ENCODE measurements at places on chromosomes 16 and 17.

DNA sequence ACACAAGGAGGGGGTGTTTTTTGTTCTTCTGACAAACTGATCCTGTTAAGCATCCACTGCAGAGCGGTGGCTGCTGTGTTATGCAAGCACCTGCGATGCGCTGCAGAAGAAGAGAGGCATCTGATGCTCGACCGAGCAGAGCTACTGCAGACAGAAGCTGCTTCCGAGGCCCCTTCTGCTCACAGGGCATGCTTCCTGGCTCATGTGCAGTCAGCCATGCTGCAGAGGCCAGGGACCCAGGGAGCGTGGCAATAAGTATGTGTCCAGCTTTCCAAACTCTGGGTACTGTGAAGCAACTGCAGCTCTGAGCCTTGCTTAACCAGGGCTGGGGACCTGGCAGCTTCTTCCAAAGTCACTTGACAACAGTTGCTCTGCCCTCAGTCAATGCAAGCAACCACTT lies 448.6 kb upstream of the RBFOX1 start:
- DNase-seq = no peak

DNA sequence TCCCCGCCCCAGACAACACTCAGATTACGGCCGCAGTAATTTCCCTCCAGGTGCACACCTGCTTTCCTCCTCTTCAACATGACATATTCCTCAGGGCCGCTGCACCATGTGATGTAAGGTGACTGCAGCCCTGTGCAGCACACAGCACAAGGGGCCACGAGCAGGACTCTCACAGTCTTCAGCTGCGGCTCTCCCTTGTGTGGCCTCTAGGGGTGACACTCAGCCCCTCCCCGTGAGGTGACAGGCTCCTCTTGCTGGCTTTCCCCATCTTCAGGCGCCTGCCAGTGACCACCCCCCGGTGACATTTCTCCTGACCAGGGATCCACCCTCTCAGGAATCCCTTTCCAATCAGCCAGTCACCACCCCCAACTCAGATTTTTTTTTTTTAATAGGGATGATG lies 31.3 kb upstream of the ABCC3 start:
- no peak for DNase-seq

DNA sequence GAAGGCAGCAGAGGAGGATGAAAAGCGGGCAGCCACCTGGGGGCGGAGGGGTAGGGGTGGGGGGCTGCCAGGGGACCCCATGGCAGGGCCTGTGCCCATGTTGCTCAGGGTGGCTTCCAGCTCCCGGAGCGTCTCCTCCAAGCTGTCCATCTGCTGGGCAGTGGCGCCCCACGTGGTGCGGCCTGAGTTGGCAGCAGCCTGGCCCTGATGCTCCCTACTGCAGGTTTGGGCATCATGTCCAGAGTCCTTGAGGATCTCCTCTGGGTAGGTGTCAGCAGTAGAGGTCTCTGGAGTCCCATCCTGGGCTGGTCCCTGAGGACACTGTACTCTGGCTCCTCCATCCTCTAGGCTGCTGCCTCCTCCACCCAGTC lies 60.9 kb downstream of the SRCIN1 start:
- no peak for DNase-seq

- DNase-seq = no peak
These were observed 13.3 kb upstream of the MARCHF10 start for GRCh38 chr17:62821189-62822079.

DNA sequence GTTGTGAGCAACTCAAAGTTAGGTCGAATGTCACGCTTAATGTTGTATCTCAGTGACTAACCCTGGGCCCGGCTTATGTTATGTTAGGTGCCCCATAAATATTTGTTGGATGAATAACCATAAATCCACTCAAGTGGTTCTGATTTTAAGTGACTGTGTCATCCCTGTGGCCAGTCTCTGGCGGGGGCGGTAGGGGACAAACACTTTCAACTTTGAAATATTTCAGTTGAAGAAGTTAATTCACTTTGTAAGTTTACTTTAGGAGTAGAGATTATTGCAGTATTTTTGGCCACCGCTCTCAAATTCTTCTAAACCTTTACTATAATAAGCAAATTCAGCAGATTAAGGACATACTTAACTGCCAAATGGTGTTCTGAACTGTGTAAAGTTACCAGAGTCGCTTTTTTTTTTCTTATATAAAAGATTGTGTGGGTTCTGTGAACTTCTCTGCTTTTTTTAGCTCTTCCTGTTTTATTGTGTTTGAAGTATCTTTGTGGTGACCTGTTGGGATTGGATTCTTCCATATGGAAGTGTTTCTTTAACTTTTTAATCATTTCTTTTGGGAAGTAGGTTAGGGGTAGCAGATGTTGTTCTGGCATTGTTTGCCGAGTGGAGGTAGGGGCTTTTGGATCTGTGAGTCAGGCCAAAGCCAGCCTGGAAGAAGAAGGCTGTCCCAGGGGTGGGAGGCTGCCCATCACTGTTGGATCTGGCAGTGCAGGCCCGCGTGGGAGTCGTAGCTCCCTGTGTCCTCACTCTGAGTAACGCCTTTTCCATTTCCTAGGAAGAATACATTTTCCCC lies 61.4 kb upstream of the TBX2 start:
- DNase-seq = no peak

DNA sequence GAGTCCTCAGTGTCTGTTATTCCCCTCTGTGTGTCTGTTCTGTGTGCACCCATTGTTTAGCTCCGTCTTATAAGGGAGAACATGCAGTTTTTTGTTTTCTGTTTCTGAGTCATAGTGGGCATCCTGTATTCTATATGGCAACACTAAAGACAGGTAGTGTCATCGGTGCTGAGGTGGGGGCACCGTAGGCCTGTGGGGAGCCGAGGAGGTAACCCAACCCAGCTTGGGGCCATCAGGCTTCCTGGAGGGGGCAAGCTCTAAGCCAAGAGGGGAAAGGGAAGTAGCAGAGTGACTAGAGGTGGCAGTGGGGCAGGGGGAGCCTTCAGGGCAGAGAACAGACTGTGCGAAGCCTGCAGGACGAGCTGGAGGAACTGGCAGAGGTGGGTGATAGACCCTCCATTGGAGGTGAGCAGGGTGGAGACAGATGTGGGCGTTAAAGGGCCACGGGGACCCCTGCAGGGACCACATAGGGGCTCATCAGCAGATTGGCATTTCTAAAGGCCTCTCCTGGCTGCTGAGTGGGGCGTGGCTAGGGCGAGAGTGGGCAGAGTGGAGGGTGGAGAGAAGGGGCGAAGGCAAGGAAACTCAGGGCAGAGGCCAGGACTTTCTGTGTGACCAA lies 36.5 kb downstream of the CPNE2 start:
- DNase-seq = peak; percentile 30

- no peak for DNase-seq
These were observed 723 bp downstream of the TMEM186 start for GRCh38 chr16:8796469-8797363.

DNA sequence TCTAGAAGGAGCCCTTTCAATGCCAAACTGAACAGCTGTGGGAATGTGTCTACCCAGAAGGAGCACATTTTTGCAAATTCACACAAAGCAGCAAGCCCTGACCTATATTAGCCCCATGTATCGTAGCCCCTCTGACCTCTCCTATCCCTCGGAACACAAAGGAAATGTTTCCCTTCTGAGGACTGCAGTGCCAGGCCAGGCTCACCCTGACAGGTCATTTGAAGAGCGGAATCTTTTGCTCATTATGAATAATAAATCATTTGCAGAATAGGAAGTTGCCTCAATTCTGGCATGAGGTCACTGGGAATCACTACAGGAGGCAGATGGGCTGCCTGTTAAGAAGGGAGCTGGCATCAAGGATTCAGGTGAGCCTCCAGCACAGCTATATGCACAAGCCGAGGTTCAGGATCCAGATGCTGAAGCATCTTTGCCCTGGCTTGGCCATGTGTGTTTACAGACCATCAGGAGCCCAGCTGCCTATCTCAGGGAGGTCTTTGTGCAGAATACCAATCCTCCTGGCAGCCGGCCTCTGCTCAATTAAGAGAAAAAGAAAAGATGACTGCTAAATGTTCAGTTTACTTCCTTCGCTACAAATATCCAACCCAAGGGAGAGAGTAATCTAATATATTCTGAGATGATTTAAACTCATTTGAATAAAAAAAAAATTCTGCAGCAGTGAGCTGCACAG lies 119.4 kb downstream of the USP31 start:
- no peak for DNase-seq

GRCh38 chr16:83343935-83344366 lies 463.8 kb upstream of the HSBP1 start:
- DNase-seq = no peak

DNA sequence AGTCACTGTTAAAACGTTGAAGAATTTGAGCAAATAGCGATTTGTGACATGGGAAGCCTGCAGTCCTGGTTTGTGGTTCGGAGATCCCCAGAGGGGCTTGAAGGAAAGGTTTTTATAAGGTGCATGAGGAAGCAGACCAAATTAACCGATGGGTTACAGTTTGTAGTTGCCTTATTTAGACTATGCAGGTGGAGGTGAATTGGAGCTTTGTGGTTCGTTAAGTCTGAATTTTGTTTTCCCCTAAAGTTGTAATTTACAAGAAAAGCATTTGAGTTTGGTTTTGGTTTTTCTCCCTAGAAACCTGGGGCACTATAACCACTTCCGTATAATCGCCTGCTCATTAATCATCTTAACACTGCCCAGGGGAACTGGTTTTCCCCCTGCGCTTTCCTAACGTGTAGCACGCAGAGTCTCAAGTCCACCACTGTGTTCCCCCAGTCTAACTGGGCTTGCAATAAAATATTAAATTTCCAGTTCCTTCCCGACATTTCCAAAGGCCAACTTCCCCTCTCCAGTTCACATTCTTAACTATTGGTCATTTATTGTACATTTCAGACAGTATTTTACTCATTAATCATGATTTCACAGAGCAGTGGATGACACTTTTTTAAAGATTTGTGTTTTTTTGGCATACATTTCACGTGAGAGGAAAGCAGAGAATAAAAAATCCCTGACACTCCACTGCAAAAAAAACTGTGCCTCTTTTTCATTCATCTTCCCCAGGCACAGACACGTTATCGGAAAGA lies 932 bp downstream of the ZNF267 start:
- no peak for DNase-seq

- no peak for DNase-seq
These were observed 4.7 kb downstream of the DLX3 start for GRCh38 chr17:49990331-49990730.

GRCh38 chr16:68978303-68978954 lies 127.0 kb upstream of the HAS3 start:
- DNase-seq = no peak

DNA sequence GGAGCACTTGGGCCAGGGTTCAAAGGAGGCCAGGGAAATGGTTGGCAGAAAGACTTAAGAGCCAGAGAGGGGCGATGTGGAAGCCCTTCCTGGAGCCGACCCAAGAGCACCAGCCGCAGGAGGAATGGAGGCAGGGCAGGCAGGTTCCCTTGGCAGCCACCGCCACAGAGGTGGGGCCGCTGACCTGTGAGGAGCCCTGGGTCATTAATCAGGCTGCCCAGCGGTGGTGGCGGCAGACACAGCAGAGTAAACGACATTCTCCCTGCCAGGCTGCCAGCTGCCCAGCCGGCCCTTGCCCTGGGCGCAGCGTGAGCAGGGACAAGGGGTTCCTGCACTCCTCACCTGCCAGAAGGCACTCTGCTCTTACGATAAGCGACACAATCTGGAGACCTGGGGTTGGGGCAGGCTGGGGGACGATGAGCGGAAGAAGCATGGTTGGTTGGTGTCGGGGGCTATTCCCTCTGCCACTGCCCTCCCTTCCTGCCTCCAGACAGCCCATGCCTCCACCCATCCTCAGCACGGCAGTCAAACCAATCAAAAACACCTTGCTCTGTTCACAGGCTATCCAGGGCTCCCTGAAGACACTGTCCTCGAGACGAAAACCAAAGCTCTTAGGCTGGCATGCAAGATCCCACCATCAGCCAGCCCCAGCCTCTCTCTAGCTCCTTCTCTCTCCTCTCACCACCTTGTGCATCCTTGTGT lies 40.9 kb downstream of the PLXDC1 start:
- DNase-seq = no peak

GRCh38 chr17:58932956-58933355 lies 173.7 kb downstream of the TRIM37 start:
- DNase-seq = no peak

DNA sequence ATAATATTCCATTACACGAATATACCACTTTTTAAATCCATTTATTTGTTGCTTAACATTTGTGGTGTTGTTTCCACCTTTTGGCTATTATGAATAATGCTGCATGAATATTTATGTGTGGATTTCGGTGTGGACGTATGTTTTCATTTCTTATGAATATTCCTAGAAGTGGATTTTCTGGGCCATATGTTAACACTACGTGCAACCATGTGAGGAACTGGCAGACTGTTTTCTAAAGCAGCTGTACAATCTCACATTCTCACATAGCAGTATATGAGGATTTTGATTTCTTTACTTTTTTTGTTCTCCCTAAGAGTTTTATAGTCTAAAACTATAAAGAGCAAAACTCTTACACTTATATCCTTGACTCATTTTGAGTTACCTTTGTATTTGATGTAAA lies 143.4 kb downstream of the MAP2K4 start:
- DNase-seq = no peak

- DNase-seq = no peak
These were observed 142.5 kb downstream of the CMIP start for GRCh38 chr16:81586977-81587625.

GRCh38 chr17:46796524-46796923 lies 22.0 kb downstream of the WNT3 start:
- DNase-seq = no peak

Measured in activated T-cell treated with anti-CD3 and anti-CD28 coated beads for 1 hour (primary cell).